ENCODE measurements at places on chromosomes 6 and 20. TPM values are rescaled to one million over a fixed set of nuclear protein-coding genes. Genes with fewer than 3 reads are reported as not detected.

ADGRF5 gene
- total RNA-seq, result 34.7 TPM

STK35 gene
- total RNA-seq, result 18.2 TPM

PLAGL1 gene
- 13.0 TPM for total RNA-seq

MUC21 gene
- total RNA-seq, result not detected

FAM83C gene
- not detected for total RNA-seq

RBPJL gene
- not detected for total RNA-seq

TINAG gene
- 0.70 TPM for total RNA-seq

CALHM4 gene
- total RNA-seq, result not detected

OXT gene
- total RNA-seq, result not detected

PPT2 gene
- 15.6 TPM for total RNA-seq

KHDC1L gene
- total RNA-seq, result not detected

GRCh38 chr6:133704371-133704770 is 184.5 kb upstream of the TCF21 start:
- no peak for DNase-seq

GRCh38 chr20:53963635-53964034 is 106.8 kb downstream of the BCAS1 start:
- no peak for DNase-seq

- no peak for DNase-seq
Measured at GRCh38 chr6:11909696-11910132, 102.4 kb upstream of the HIVEP1 start.

GRCh38 chr6:137846772-137847313 is 20.2 kb upstream of the TNFAIP3 start:
- peak; percentile 80 for DNase-seq

GRCh38 chr20:23596579-23597250 is 9.0 kb downstream of the CST9 start:
- DNase-seq, result no peak

DNA sequence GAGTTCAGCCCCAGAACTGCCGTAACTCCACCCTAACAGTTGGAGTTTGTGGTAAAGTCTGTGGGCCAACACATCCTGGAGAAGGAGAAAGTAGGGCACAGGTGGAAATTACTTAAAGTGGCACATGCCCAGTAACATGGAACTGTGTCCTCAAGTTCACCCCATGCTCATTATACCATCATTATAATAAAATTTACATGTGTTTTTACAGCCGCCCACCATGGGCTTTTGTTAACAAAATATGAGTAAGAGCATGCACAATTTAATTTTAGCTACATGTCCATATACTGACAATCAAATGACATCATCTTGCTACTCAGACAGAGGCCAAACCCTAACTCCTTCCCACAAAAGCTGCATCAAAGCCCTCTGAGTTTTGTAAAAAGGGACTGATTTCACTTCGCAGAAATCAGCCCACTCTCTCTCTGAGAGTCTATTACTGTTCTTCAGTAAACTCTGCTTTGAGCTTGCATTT is 17.3 kb upstream of the ELOVL4 start:
- no peak for DNase-seq

- no peak for DNase-seq
Measured at GRCh38 chr20:57114290-57115005, 152.0 kb downstream of the BMP7 start.

- no peak for DNase-seq
Measured at GRCh38 chr6:83429857-83430610, 817 bp downstream of the ME1 start.

DNA sequence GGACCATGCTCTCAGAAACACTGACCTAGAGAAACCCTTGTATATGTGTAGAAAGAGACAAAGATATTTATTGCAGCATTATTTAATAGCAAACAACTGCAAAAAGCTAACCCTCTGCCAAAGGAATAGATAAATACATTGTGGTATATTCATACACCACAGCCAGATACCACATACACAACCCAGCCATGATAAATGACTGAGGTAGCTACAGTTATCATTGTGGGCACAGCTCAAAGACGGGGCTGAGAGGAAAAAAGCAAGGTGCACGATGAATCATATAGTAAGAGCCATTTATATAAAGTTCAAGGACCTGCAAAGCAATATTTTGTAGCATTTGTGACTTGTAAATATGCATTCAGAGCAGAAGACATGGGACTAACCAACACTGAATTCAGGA is 30.8 kb downstream of the RSPO4 start:
- DNase-seq, result no peak

DNA sequence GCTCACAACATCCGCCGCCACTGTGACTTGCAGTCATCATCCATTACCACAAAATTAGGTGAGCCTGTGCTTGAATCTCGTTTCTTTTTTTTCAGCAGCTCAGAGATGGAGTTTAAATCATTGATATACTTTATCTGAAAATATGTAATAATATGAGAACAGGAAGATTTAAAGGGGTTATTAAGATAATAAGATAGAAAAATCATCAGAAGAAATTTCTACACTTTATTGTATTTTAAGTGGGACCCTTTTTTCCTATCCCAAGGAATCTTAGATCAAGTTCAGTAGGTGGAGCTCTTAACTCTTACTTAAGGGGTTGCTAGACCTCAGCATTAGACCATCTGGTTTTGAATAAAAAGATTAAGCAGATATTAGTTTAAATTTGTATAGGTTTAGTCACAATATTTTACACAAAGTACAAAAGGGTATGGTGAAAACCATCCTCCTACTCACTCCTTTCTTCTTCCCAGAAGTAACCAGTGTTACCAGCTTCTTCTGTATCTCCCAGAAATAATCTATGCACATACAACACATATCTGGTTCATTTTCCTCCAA is 9.4 kb upstream of the NCOA7 start:
- no peak for DNase-seq

GRCh38 chr6:131980791-131981623 is 29.8 kb upstream of the CCN2 start:
- DNase-seq, result no peak

GRCh38 chr6:145743332-145743731 is 8.0 kb upstream of the EPM2A start:
- no peak for DNase-seq

DNA sequence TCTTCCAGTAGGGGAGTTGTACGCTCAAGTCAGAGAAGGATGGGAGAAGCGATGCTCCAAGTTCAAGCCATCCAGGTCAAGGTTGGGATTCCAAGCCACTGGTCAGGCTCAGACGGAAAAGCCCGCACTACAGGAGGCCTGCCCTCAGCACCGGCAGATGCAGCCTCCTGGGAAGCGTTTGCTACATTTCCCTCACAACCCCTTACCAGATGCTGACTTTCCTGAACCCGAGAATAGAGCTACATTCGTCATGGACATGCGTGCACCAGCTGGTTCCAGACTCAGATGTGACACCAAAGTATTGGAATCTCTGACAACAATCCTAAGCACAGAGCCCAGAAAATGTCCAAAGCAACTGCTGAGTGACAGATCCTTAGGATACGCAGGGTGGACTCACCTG is 174.8 kb downstream of the SASH1 start:
- DNase-seq, result no peak

DNA sequence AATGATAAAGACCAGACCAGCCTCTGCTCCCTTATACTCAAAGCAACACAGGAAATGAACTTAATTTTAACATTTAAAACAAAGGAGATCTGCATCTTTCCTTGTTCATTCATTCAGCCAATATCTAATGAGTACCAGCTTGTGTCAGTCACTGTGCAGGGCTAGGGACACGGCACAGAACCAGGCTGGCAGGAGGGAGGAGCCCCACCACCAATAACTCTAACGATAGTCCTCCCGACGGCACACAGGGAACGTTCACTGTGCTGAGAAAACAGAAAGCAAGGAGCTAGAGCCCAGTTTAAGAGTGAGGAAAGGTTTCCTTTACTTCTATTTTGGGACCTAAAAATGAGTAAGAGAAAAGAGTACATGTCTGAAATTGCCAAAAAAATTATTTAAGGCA is 9.9 kb downstream of the ETV7 start:
- DNase-seq, result no peak

DNA sequence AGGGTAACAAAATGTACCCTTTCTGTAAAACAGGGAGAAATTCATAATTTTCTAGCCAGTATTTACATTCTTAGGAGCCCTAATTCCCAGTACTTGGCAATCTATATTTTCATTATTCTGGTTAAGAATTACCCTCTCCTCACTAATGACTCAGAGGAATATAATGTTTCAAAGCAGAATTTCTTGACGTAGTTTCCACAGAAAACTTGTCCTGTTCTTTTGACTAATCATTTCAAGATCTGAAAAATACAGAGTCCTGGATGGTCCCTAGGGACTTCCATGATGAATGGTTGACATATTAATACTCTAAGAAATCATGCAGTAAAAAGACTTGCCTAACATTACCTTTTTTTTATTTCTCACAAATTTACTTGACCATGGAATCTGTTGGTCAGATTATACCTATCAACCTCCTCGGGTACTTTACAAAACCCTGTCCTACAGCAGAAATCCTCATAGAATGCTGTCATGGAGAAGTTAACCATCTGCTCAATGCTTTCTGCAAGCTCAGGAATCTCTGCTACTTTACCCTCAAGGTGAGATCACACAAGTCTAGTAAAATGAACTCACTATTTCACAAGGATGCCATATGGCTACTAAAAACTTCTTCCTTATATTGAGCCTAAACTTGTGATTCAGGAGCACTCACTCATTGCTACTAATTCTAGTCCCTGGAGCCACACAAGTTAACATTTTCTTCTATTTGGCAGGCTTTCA is 202.1 kb upstream of the CNR1 start:
- DNase-seq, result no peak

DNA sequence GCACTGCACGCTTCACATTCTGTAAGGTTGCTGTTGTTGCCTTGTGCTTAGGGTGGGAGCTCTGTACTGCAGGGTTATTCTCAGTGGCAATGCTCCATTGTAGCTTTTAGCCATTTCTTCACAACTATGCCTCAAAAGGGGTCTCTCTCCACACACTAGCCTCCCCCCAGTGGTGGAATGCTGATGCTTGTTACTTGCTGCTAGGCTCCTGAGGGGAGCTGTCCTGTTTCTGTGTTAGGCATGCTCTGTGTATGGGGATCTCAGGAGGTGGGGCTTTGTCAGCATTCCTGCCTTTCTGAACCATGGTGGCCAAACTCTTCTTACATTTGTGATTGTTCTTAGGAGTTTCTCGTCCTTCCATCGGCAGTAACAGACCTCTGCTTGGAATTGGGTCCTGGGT is 18.8 kb downstream of the TMEM170B start:
- DNase-seq, result no peak

GRCh38 chr6:24740861-24741260 is 21.9 kb upstream of the C6orf62 start:
- DNase-seq, result no peak

GRCh38 chr6:41039060-41039998 is at the start of gene UNC5CL:
UNC5CL (minus strand) TSS chr6:41039221; CDS start chr6:41035074, 4,147 bp downstream.
- no peak for DNase-seq

GRCh38 chr20:63536997-63537524 is at the start of gene PTK6:
PTK6 (minus strand) TSS chr20:63537376; CDS start chr20:63537314, 62 bp downstream.
- DNase-seq, result no peak

DNA sequence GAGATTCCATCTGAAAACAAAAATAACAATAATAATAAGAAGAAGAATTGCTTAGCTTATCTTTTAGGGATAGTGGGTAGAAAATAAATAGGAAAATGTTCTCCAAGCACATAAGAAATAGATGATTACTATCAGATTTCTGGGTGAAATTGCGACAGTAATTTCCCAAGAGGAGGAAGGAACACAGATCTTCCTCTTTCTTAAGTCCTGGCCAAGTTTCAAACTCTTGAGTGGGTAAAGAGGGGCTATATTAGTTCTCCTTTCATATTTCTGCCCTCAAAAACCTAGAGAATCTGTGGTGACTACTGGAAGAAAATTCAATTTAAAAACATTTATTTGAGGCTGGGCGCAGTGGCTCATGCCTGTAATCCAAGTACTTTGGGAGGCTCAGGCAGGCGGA is 63.7 kb downstream of the PHACTR2 start:
- no peak for DNase-seq

DNA sequence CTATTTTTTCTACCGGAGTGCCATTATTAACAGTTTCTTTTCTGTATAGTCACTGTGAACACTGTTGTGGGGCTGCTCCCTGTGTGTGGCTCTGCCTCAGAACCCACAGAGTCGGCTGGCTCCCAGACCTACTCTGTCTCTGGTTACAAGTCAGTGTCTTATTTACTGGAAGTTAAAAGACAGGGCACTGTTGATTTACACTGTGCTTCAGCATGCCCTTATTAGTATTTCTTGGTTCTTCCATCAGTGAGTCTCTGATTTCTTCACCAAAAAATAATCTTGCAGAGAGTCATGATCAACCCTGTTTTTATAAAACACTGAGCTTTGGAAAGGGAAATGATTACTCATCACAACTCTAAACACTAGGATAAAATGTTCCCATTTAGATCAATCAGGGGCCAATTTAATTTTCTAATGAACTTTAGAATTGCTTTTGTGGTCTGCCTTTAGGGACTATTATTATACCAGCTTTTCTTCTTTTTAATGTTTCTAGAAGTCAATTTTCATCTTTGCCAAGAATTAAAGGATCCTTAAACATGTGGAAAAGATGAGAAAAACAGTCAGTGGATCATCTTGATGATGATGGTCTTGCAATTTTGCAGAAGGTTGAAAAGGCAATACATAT is 92.6 kb downstream of the UTRN start:
- no peak for DNase-seq

DNA sequence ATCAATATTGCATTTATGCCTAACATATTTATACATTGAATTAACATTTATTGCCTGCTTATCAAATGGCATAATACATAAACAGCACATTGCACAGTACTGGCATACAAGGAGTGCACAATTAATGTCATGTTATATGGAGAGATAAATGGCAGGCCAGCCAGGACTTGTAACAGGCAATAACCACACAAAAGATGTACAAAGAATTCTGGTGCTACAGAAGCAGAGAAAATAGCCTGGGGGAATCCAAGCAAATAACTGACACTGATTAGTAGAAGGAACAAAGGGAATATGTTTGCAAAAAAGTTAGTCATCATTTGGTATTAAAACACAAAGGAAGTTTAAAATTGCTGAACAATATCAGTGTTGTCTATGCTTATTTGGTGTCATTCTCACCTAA is 27.3 kb downstream of the COL21A1 start:
- DNase-seq, result no peak

DNA sequence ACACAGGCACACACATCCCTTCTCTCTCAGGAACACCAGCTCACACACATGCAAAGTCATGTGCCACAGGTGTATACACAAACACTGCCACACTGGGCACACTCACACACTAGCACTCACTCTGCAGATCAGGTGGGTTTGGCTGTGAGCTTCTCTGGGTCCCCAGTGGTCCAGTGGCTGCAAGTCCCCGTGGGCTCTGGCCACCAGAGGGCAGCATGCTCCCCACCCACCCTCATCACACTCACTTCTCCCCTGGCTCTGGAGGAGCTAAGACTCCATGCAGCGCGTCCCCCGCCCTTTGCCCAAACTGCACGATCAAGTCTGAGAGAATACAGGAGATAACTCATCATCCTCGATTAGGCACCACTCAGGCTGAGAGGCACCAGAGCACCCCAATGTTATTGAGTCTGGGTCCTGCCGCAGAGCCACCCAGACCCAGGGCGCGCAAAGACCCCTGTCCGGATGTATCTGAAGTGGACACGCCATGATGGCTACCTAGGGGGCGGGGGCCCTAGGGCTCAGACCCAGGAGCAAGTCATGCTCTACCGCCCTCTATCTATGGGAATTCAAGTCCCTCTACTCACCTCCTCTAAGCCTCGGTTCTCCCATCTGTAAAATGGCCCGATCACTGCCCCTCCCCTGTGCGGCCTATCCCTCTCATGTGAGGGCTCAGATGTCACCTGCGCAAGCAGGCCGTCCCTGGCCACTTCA is 90.5 kb downstream of the GRM4 start:
- no peak for DNase-seq
